ENCODE measurements at places on chromosomes 16 and 17.

DNA sequence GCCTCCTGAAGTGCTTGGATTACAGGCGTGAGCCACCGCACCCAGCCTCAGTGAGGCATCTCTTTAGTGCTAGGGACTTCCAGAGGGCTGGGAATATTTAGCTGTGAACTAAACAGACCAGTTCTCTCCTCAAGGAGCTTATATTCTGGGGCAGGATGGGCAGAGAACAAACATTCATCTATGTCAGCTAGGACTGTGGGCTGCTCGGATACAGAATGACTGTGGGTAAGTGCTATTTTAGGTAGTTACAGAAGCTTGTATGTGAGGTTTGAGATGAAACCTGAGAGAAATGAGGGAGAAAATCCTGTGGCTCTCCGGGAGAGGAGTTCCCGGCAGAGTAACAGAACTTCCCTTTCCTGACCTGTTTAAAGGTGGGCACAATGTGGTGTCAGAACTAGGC is 6.2 kb upstream of the INPP5K start:
- no peak for DNase-seq

DNA sequence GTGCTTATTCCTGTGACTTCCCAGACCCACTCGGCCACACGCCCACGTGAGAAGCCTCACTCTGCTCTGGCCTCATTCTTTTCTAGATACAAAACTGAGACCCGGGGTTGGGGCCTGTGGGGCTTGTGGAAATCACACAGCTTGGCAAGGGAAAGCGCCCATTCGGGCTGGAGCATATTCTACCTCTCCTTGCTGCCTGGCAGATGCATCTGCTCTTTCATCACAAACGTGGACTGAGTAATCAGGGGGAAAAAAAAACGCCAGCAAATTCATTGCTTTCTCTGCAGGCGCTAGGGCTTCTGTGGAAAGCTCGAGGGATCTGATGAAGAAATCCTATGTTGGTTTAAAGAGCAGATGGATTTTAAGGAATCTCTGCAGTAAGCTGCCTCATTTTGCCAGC is 44.4 kb downstream of the DNAH9 start:
- no peak for DNase-seq

DNA sequence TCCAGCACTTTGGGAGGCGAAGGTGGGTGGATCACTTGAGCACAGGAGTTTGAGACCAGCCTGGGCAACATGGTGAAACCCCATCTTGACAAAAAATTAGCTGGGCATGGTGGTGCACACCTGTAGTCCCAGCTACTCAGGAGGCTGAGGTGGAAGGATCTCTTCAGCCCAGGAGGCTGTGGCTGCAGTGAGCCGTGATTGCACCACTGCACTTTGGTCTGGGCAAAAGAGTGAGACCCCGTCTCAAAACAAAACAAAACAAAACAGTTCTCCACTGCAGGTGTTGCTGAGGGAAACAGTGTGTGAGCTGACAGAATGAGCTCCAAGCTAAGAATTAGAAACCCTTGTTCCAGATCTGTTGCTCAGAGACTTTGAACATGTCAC is 35.2 kb upstream of the TBX2 start:
- DNase-seq = no peak

- DNase-seq = no peak
These were observed 14.9 kb downstream of the FOXK2 start for GRCh38 chr17:82534401-82534812.

DNA sequence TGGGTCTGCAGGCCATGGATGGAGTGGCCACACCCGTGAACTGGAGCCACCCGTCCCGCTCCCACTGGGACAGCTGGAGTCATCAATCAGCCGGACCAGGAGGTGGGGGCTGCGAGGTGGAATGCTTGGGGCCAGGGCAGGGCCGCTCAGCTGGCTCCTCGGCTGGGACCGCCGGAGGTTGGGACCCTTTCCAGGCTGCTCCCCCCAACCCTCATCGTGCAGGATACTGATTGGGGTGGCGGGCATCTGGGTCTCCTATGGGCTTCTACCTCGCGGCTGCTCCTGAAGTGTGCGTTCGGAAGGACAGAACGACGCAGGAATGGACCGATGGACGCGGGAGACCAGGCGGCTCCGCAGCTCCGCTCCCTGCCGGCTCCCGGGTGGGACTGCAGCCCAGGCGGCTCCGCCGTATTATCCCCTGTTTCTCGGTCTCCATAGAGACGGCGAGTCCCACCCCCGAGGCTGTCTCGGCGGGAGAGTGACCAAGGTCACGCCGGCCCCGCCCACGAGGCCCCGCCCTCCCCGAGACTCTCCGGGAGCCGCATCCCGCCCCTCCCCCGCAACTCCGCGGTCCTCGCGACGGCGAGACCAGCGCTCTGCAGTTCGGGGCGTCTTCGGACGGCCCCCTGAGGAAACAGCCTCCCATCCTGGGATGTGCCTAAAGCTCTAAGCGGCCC is at the start of gene TPPP3:
TSS of gene TPPP3 (minus strand) at position 388 of the 677 bp plus-strand sequence. CDS start 2,387 bp downstream, outside the sequence.
- DNase-seq = no peak

GRCh38 chr17:62653826-62654761 is 26.6 kb downstream of the MRC2 start:
- DNase-seq = no peak

DNA sequence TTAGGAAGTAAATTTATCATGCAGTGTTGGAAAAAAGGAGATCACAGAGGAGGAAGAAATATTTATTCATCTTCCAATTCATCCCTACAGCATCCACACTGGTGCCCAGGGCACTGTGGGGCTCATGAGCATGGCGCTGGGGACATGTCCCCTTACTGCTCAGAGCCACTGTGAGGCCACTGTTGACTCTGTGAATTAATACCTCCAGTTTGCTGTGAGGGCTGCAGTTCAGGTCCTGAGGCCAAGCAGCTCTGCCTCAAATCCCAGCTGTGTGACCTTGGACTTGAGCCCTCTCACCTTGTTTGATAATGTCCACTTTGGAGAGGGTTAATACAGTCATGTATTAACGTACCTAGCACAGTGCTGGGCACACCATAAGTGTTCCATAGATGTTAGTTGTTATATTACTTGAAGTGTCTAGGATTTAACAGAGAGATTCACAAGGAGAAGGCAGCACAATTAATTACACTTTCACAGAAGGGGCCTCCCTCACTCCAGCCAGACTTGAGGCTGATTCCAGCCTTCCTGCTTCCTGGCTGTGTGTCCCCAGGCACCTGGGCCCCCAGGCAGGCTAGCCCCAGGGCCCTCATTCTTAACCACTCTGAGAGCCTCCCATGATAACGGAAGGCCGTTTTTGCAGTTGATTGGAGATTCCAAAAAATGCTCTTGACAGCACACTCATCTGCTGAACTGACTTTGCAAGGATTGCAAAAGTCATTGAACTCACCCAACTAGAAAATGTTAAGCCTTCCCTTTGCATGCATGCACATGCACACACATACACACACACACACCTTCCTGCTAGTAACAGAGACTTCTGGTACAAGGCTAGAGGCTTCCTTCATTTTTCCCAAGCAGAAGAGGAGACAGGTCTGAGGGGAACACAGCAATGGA is 29.4 kb downstream of the KATNIP start:
- DNase-seq = no peak

- no peak for DNase-seq
These were observed 61.8 kb upstream of the ENDOV start for GRCh38 chr17:80352991-80353665.

DNA sequence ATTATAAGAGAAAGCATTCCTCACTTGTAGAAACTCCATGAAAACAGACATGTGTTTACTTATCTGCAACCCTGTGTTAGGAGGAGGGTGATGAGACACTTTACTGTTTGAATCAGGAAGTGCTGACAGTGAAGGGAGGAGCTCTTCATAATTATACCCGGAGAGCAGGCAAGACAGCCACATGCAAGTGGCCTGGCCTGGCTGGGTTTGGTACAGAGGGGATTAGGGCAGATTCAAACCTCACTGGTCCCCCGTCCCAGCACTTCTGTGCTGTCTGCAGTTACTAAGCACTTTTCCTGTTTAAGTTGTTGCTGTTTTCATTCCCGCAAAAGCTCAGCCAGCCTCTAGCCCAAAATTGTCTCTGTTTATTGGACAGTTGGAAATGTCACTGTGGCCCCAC is 78.5 kb downstream of the WWOX start:
- DNase-seq = no peak

DNA sequence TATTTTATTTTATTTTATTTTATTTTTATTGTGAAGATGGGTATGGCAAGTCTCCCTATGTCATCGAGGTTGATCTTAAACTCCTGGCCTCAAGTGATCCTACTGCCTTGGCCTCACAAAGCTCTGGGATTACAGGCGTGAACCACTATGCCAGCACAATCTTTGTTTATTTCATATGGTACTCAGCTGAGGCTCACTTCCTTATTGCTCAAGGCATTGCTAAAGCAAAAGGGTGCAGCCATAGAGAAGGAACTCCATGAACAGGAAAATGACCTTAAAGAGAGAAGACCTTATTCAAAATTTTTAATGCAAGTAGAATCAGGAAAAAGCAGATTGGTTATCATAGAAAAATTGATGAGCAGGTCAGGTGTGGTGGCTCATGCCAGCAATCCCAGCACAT is 110.6 kb upstream of the RBBP6 start:
- DNase-seq = no peak

DNA sequence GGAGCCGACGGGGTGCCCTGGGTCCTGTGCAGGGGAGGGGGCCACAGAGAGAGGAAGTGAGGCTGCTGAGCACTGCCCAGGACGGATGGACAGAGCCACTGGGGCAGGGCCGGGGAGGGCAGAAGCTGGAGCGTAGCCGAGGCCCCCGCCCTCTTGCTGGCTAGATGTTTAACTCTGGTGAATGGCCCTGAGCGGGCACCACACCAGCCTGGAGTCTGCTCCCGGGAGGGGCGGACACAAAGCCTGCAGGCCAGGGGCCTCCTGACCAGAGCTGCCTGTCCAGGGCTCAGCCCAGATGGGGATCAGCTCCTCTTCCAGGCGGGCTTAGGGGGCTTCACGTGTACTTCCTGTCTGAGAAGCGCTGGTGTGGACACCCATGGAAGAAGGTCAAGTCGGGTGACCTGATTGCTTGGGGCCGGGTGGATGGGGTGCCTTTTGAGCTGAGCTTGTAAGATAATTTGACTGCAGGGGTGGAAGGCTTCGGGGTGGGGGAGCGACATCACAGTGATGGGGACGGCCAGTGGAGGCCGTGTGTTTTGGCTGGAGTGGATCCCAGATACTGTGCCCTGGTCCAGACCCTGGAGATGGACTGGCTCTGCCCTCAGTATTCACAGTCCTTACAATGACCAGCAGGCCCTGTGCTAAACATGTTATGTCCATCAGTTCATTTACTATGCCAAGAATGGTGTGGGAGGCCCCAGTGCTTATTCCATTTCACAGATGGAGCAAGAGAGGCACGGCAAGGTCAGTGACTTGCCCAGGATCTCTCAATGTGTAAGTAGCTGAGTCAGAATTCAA is 33.7 kb upstream of the CIBAR2 start:
- no peak for DNase-seq

DNA sequence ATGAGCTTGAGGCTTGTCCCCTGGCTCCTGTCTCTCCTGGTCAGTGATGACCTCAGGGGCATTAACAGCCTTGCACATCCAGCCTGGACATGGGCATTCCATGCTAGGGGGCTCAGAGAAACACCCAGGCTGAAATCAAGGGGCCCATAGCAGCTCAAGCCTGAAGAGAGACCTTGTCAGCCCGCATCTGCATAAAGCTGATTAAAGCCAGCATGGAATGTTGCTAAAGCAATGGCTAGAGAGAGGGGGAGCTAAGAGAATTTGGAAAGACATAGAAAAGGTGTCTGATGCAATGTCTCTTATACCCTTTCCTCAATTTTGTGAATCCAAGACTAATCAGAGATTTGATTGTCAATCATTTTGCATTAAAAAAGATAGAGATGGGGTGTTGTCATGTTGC is 51.4 kb upstream of the WSCD1 start:
- no peak for DNase-seq

DNA sequence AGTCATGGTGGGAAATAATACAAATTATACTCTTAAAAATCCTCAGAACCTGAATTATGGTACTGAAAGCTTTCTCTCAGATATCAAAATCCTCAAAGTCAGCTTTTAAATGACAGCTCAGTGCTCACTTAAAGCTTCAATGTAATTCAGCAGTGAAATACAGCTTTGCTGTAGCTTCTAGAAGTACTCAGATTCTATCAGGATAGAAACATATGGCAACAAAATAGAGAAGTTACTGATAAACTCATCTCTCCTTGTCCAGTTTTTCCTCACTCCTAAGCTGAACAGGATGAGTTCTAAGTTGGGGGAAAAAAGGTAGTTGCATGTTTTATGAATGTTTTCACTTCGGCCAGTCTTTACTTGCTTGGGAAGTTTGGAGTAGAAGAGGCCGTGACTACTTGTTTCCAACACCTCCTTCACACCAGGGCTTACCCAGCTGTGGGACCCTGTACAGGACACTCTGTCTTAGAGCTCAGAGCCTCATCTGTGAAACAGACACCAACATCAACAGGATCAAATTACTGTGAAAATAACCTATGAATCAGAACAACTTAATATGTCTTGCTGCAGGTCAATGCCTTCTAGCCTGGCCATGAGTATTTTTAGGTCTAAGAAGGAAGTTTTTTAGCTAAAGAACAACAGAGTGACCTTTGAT is 30.2 kb downstream of the OGFOD1 start:
- no peak for DNase-seq

- DNase-seq = no peak
These were observed 81.8 kb upstream of the CCL2 start for GRCh38 chr17:34173241-34173640.

GRCh38 chr16:79036541-79036940 is 564.0 kb downstream of the MAF start:
- DNase-seq = no peak

GRCh38 chr17:14270508-14270907 is 30.4 kb upstream of the HS3ST3B1 start:
- DNase-seq = no peak

DNA sequence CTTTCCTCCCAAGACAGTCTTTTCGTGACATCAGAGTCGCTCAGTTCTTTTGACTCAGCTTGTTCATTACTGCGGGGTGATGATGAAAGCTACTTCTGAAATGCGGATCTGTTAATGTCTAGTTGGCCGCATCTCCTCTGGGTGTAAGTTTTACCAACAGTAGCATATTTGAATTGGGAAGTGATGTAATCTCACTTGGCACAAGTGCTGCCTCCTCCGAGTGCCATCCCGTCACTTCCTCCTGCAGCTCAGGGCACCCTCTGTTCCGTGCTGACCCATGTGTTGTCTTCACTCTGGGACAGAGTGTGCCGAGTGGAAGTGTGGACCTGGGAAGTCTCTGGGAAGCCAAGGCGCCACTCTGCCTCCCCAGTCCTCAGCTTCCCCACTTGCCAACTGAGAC is 8.9 kb downstream of the ADAD2 start:
- no peak for DNase-seq

GRCh38 chr16:3655030-3655395 is 522 bp downstream of the DNASE1 start:
- no peak for DNase-seq

GRCh38 chr17:77542551-77543490 is 402.1 kb downstream of the SEC14L1 start:
- DNase-seq = peak; percentile 60

GRCh38 chr17:40399185-40399584 is 18.5 kb downstream of the TOP2A start:
- DNase-seq = no peak

DNA sequence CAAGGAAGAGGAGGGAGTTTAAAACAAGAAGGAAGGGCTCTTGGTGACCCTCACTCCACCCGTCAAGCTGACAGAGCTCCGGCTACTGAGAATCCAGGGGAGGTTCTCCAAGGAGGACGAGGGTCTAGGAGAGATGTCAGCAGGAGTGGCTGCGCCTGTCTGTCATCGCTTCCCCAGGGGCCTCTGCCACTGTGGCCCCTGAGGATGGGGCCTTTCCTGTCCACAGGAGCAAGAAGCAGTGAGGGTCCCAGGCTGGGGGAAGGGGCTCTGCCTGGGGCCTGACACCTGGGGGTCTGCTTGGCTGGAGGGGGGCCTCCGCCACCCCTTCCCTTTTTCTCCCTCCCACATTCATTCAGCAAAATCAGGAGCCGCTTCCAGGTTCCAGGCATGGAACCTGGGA is 66.5 kb upstream of the TNRC6C start:
- DNase-seq = no peak

- DNase-seq = no peak
These were observed 6.4 kb upstream of the CCDC182 start for GRCh38 chr17:57751348-57751971.

Data from NCI-H2081 treated with DMSO at 0.1 percent for 48 hours (cell line).